ENCODE measurements at places on chromosomes 5 and 9. TPM values are rescaled to one million over a fixed set of nuclear protein-coding genes. Genes with fewer than 3 reads are reported as not detected.
A peak's percentile ranks its signal among the peaks of the same experiment; 100 is the strongest.

DNA sequence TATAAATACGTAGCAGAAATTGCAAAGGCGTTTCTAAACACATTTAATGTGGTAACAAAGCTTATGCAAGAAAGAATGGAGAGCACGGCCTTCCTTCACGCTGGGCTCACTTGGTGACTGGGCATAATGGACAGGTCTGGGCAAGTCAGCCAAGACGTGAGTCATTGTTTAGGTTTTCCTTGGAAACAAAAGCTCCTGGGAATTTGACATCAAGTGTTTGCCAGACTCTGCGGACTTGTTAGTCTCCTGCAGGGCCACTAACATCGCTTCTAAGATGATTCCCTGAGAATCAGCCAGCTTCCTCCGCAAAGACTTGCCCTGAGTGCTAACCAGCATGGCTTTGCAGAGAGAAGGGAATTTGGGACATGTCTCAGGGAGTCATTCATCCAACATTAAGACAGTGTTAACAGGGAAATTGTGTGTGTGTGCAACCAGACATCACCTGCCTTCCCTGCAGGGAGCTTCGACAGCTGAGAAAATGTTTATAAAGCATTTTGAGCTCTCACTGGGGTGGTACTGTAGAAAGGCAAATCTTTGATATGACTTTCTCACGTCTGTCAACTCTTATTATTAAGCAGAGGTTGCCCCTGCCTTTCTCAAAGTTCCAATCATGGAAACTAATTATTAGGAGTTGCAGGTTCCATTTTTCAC is 182.5 kb downstream of the NTRK2 start:
- no peak for DNase-seq

The C1QTNF2 gene
- total RNA-seq = 0.64 TPM

The CAVIN4 gene
- 0.26 TPM for total RNA-seq

DNA sequence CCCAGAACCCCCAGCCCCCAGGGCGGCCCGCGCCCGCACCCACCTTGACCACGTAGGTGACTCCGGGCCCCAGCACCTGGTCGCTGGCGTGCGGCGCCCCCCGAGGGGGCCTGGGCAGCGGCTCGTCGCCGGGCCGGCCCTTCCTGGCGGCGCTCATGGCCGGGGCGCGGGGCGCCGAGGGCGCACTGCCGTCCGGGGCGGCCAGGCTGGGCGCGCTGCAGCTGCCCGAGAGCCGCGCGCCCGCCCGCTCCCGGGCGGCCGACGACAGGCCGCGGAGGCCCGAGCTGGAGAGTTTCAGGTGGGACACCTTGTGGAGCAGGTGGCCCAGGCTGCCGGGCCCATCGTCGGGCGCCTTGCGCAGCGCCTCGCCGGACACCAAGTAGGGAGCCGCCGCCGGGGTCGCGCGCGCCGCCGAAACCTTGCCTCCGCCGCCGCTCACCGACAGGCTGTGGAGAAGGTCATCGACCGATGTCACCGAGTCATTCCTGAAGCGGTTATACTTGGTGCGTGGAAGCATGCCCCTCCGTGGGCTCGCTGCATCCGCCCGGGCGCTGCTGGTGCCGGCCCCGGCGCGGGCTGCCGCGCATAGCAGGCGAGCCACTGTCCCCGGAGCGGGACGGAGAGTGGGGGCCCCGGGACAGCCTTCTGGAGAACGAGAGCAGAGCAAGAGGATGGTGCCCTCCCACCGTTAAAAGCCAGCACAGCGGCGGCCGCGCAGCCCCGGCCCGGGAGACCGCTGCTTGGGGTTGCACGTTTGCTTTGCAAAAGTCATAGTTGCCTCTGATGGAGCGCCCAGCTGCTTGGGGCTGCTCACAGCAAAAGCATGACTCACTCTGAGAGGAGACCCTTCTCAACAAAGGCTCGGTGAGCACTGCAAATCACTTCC is at the start of gene SHC3:
TSS of gene SHC3 (minus strand) at position 875 of the 886 bp plus-strand sequence. CDS start at position 517, 358 bp downstream.
- no peak for DNase-seq

DNA sequence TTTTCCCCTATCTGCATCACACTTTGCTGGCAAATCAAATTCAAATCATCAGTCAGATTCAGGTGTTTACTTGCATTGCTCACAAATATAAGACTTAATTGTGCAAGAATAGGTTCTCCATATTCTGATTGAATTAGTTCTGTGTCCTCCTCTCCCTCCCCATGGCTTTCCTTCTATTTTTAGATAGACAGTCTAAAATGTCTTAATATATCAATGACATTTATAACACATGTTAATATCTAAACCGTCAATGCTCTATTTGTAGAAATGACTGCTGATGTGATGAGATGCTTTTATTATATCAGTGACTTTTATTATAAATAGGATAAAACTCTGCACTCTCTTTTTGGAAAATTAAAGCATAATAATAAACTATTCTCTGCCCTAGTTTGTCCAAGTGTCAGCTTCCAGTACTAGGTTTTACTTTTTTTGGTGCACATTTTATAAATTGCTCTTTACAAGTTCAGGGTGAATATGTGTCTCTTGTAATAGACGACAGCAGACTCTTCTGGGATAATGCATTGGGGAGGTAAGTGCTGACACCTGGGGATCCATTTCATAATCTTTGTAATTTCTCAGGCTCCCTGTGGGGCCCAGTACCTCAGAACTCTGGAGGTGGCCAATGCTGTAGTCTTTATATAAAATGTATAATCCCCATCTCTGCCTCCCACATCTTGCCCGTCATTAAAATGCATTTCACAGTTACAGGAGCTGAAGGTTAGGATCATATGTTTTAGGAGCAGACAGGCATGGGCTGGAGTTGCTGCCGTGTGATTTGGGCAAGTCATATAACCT is 321.5 kb downstream of the BRINP1 start:
- DNase-seq = no peak

- no peak for DNase-seq
Measured at GRCh38 chr9:20082831-20083230, 294.0 kb upstream of the SLC24A2 start.

GRCh38 chr5:171462928-171463861 is 43.7 kb downstream of the FGF18 start:
- no peak for DNase-seq

The F12 gene
- total RNA-seq = not detected

The PIP5KL1 gene
- total RNA-seq = 2.2 TPM

The CARD9 gene
- total RNA-seq = 4.3 TPM

DNA sequence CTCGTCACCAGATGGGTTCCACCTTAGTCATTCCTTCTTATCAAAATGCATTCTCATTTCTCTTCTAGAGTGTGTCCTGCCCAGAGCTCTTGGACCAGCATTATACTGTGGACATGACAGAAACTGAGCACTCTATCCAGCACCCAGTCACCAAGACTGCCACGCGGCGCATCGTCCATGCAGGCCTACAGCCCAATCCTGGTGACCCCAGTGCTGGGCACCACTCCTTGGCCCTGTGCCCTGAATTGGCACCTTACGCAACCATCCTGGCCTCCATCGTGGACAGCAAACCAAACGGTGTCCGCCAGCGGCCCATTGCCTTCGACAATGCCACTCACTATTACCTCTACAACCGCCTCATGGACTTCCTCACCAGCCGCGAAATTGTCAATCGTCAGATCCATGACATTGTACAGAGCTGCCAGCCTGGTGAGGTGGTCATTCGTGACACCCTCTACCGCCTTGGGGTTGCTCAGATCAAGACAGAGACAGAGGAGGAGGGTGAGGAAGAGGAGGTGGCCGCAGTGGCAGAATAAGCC is 34.6 kb downstream of the CSF1R start:
- DNase-seq = no peak

- DNase-seq = no peak
Measured at GRCh38 chr9:106864373-106865143, 1.6 kb downstream of the ZNF462 start.

- no peak for DNase-seq
Measured at GRCh38 chr5:150490754-150491153, 17.2 kb upstream of the NDST1 start.

- DNase-seq = no peak
Measured at GRCh38 chr5:97181856-97182545, 1.0 kb downstream of the RIOK2 start.

DNA sequence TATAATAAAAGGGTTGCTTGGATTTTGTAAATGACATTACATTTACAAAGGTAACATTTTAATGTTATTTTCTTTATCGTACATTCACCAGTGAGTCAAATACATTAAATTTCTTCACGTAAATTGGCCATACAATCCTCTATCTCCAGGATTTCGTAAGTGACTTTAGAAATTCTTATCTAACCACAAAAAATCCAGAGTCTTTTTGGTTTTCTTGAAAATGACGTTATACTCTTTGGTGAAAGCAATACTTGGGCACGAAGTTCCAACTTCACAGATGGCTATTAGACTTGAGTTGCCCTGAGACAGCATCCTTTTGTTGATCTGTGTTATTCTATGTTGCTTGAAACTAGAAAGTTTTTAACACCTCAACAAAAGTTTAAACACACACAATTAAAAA is 87.4 kb upstream of the CDH10 start:
- no peak for DNase-seq

DNA sequence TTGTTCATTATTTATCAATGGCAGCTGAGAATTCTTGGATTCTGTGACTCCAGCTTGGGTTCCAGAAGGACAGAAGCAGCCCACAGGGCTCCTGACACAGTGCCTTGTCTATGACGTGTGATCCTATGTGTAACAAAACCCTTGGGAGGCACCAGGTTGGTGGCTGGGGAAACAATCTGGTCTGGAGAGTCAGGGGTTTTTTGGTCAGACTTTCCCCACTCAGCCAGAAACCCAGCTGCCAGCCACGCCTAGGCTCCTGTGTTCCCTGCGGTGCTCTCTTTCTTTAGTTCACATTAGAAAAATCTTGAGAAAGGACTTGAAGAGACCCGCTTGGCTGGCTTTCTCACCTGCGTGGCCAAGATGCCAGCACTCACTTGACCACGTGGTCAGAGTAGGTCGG is 15.5 kb upstream of the ZBED3 start:
- DNase-seq = no peak

DNA sequence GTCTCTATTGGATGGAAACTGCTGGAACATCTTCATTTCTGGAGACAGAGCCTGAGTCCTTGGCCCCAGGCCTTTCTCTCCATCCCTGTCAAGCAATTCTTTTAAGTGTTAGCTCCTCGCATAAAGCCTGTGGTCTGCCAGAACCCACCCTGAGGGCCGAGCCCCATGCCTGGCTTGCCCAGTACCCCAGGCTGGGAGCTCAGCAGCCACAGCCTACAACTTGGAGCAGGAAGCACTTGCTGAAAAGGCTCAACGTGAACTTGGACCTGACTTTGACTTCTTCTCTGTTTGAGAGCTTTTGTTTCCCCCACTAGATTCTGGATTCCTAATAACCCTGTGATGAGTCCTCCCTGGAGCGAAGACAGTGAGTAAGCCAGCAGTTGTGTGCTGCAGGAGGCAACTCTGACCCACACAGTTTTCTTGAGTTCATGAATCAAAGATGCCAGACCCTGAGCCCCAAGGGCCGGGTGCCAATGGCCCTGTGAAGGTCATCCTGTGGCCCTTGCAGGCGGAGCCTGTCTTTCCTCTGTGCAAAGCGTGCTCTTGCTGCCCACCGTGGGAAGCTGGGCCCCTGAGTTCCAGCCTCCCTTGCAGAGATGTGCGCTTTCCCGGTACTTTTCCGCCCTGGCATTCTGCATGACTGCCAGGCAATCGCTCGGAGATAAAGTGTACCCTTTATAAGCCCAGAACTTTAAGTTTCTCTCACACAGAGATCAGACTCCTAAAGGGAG is 64.3 kb upstream of the RUFY1 start:
- DNase-seq = no peak

- DNase-seq = peak; percentile 86
Measured at GRCh38 chr9:131347376-131348020, 46.4 kb upstream of the PRRC2B start.

The GRIN3A gene
- total RNA-seq = 0.06 TPM

- DNase-seq = no peak
Measured at GRCh38 chr9:70553707-70554673, 139.5 kb upstream of the KLF9 start.

The C5orf47 gene
- not detected for total RNA-seq

All from mesenteric fat pad (tissue), 1 donor.